ENCODE measurements at places on chromosomes 1 and 21.
A peak's percentile ranks its signal among the peaks of the same experiment; 100 is the strongest.

DNA sequence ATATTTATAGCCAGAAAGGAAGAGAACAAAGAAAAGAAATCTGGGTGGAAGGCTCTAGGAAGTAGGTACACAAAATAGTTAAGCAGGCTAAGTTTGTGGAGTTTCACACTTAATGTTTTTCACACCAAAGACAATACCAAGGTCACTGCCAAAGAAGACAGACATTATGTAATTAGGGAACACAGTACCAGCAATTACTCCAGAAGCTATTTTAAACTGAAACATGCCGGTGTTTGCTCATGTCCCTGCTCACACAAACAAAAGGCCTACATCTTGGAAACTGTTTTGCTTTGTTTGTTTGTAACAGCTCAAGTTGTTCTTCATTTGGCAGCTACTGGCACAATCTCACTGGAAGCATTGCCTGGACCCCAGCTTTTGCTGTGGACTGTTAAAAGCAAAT, 88.5 kb upstream of the DAB1 start:
- DNase-seq, result no peak

- no peak for DNase-seq
Observed at GRCh38 chr1:61081144-61081685, 1.1 kb upstream of the NFIA start.

DNA sequence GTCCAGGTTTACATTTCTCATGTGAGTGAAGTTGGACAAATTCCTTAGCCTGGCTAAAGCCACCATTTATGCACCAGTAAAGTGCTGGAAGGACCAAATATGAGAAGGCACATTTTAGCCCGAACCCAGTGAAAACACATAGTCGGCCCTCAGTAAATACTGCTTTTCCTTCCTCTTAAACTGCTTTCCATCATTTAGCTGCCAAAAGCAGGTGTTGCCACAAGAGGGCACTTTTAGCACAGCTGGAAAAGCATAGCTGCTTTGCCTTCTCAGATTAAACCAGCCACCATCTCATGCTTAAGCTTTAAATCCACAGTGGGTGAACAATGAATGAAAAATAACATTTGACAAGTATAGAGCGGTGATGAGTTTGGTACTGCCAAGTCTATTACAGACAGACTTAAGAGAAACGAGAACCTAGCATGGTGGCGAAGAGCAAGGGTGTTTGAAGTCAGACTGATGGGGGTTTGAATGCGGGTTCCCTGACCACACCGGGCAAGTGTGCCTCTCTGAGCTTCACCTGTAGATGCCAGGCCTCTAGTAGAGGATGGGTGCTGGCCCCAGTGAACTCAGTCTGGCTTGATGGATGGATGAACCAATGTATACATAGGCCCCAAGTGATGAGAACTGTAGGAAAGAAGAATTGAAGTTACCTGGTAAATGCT, 57.8 kb downstream of the SLC35D1 start:
- DNase-seq, result peak; percentile 78

- peak; percentile 80 for DNase-seq
Observed at GRCh38 chr1:247332215-247332622, 552 bp upstream of the ZNF496 start.

DNA sequence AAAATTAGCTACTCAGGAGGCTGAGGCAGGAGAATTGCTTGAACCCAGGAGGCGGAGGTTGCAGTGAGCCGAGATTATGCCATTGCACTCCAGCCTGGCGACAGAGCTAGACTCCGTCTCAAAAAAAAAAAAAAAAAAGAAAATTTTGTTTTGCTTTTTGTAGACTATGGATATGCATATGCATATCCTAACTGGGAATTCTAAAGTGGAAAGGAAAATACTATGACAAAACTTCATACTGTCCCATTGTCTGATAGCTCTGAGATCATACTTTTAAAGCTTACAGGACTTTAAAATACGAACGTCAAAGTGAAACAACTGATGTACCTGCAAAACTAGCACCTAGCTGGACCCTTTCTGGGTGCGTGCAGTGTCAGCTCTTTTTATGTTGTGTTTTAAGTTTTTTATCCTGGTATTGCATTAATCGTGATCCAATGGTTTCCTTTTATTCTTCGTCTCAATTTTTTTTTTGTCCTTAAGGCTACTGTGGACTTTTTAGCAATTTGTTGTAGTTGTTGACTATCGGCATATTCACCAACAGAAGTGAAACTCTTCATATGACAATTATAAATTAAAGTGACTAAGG, 19.2 kb downstream of the SPRTN start:
- no peak for DNase-seq

GRCh38 chr1:205001162-205001561, 41.9 kb upstream of the CNTN2 start:
- DNase-seq, result no peak

DNA sequence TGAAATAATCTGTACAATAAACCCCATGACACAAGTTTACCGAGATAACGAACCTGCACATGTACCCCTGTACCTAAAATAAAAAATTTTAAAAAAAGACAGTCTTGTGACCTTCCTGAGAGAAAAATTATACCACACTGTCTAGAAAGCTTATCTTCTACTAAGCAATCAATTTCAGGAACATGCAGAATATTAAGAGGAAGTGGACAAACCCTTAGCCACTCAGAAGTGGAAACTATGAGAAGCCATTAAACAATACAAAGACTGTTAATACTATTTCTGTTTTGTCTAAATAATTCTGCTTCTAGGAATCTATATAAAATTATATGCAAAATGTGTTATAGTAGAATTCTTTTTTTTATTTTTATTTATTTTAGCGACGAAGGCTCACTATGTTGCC, 93.9 kb downstream of the ADAMTS1 start:
- no peak for DNase-seq

GRCh38 chr1:91245435-91245834, 159.2 kb downstream of the HFM1 start:
- DNase-seq, result no peak

DNA sequence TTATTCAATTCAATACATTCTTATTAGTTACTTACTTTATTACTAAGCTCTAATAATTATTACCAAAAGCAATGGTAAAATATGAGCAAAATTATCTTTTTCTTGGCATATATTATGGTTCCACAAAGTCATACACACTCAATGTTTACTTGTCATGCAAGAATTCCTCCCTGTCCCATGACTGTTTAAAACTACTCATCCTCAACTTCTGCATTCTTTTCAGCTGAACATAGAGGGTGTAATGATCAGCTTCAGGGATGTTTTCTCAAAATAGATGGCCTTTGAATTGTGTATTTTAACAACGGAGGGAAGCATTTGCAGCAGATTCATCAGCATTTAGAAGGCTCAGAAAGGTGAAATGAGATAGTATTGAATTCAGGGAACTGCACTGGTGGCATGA, 499.0 kb downstream of the RWDD3 start:
- DNase-seq, result no peak

DNA sequence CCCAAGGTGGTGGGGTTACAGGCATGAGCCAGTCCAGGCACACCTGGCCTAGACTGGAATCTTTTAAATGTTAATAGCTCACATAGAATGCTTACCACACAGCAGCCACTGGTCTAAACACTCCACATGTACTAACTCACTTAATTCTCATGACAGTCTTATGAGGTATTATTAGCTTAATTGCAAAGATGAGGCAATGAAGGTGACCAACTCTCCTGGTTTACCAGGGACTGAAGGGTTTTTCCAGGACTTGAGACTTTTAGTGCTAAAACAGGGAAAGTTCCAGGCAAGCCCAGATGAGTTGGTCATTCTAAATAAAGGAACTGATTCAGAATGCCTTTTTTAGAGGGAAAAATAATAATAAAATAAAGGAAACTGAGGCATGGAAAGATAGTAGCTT, 7.0 kb upstream of the STMN1 start:
- DNase-seq, result no peak

DNA sequence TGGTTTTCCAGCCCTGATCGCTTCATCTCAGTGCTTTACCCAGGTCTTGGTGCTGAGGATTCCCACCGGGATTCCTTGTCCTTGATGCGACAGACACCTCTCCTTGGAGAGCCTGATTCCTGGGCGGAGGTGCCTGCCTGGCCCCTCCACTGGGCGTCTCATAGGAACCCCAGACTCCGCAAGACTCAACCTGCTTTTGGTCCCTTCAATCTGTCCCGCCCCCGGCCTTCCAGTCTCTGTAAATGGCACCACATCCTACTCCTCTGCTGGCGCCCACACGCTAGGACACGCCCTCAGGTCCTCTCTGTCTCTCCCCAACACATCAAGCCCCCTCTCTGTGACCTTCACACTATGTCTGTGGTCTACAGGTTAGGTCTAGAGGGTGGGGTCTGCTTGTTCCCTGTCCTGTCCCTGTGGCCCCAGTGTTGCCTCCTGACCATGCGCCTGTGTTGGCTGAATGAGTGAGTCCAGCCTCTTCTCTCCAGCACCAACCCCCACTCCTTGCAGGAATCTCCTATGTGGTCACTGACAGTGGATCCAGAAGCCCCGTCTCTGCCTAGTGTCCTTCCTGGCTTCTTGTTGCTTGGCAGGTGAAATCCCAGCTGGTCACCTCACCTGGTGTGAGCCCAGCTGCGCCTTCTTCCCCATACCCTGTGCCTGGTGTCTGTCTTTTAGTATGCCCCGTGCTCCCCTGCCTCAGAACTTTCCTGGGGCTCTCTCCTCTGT, 119.7 kb upstream of the C1orf174 start:
- no peak for DNase-seq

DNA sequence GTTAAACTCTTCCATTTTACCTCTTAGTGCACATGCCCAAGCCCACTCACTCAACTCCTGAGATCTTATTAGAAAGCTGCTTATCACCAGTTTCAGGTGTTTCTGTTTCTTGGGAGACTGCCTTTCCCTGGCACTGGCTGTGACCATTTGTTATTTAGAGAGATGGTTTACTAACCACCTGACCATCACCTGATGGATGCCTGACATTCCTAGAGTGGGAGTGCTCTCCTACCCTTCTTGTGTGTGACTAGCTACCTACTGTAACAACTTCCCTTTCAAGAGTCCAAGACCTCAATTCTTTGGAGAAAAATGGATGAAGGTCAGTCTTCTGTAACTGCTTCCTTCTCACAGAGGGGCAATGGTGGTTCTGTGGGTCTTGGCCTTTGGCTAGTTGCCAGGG, 755.2 kb upstream of the ADAMTS5 start:
- DNase-seq, result no peak

GRCh38 chr1:244242446-244242845, 191.4 kb downstream of the ZBTB18 start:
- no peak for DNase-seq

DNA sequence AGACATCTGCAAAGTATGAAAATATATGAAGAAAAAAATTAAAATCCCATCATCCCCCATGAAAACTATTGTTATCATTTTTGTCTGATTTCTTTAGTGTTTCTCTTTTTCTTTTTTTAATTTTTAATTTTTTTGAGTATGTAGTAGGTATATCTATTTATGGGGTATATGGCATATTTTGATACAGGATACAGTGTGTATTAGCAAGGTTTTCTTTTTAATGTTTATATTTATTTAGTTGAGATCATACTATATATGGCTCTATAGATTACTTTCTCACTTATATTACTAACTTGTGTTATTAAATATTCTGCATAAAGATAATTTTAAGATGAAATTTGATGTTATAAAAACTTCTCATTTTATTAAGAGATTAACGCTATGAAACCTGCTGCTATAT, 11.4 kb downstream of the LGALS8 start:
- DNase-seq, result no peak

DNA sequence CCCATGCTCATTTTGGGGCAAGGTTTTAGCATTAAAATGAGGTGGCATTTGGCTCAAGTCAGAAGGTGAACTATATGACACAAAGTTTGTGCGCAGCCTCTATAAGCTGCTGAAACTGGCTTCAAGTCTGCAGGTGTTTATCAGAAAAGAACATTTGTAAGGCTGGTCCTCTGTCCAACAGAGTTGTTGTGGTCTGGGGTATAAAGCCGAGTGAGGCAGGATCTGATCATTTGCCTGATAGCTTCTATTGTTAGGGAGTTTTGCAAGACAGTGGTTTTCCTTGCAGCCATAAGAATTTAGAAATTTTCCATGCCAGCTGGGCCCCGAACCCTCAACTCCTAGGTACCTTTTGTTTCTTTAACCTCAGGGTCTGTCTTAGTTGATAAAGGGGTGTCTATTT, 130.8 kb downstream of the PGBD5 start:
- DNase-seq, result no peak

DNA sequence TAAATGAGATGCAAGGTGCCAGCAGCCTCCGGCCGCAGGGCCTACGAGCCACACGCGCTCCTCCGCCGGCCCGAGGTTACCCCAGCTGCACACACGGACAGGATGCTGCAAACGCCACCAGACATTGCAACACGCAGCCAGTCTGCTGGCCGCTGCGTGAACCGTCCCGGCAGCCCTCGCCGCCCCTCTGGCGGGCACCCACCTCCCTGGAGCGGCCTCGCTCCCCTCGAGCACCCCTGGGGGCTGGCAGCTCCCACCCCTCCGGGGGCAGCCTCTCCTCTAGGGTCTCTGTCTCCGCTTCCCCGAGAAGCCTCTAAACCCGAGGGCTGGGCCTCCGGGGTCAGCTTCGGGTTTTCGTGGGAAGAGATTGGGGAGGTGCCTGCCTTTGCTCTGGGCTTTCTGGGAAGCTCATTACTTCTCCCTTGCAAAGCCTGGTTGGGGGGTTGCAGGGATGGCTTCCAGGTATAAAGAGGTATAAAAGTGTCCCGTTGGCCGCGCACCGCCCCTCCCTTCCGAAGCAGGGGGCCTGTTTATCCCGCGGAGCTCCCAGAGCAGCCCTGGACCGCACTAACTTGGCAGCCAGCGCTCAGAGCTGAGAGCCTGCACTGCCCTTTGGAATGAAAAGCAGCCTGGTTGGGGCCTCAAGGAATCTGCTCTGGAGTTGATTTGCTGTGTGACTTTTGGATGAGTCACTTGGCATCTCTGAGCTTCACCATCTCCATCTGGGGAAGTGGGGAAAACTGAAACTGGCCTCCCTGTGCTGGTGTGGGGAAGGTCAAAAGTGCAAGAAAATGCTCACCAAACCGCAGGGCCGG, 21.8 kb downstream of the DHRS3 start:
- DNase-seq, result peak; percentile 88

GRCh38 chr1:6918186-6918924, 133.1 kb downstream of the CAMTA1 start:
- DNase-seq, result no peak

DNA sequence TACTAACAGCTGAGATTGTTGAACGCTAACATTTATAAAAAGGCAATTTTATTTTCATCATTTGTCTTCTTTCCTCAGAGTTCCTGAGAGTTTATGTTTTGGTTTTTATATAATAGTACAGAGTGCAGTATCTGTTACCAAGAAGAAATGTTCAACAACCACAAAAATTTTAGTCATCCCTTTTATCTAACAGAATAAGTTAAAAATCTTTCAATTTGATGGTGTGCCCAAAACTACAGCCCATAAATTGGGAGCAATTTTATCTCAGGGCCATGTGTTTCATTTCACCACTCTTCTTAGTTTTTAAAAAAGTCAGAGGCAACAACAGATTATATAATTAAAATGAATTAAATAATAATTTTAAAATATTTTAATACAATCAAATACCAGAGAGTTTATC, 37.1 kb downstream of the NEXN start:
- no peak for DNase-seq

- DNase-seq, result no peak
Observed at GRCh38 chr21:25425156-25425555, 182.1 kb downstream of the MRPL39 start.

- peak; percentile 91 for DNase-seq
Observed at GRCh38 chr1:227766015-227766634, 30.9 kb downstream of the SNAP47 start.

- no peak for DNase-seq
Observed at GRCh38 chr1:8438489-8438888, 120.6 kb downstream of the SLC45A1 start.

GRCh38 chr1:204989266-204990058, 53.5 kb upstream of the CNTN2 start:
- DNase-seq, result peak; percentile 70

GRCh38 chr1:203031467-203031866, 5.2 kb downstream of the PPFIA4 start:
- no peak for DNase-seq
